Glutamatergic neuron (in vitro differentiated cells): ENCODE measurements at places on chromosomes 16 and 17. TPM values are rescaled to one million over a fixed set of nuclear protein-coding genes. Genes with fewer than 3 reads are reported as not detected.

- DNase-seq: peak; percentile 98
Observed at GRCh38 chr16:2003827-2004641, 5.6 kb downstream of the ZNF598 start.

GRCh38 chr16:56800355-56800754 lies 64.7 kb upstream of the SLC12A3 start:
- DNase-seq: no peak

DNA sequence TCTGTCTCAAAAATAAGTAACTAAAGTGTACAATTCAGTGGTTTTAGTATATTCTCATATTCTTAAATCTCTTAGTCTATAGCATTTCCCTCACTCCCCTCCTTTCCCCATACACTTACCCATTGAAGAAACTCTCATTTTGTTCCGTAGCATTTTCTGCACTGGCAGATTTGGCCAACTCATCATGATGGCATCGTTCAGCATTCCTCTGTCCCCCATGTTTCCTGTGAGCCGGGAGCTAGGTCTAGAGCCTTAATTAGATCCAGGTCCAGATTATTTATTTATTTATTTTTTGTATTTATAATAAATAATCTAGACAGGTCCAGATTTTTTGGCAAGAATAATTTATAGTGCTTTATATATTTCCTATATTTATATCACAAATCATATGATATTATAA lies 31.0 kb downstream of the HEATR3 start:
- DNase-seq: no peak

The TMED6 gene
- not detected for total RNA-seq

The VAT1 gene
- 413 TPM for total RNA-seq
